GM12864 (cell line): ENCODE measurements at places on chromosomes 7 and 10.

DNA sequence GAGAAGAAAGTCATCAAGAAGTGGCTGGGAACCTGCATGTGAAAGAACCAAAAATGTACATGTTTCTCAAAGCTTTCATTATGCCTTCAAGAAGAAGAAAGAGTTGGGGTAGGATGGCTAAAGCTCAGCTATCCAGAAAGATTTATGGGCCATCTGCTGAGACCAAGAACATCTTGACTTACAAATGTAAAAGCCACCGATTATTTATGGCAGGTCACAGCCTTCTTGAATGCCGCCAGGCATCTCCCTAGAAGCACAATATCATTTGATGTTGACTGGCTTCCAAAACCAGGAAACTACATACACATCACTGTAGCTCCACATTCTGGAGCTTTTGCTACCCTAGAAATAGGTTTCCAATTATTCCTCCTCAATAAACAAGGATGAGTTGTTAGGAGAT is 254.2 kb upstream of the AOAH start:
- DNase-seq = no peak

DNA sequence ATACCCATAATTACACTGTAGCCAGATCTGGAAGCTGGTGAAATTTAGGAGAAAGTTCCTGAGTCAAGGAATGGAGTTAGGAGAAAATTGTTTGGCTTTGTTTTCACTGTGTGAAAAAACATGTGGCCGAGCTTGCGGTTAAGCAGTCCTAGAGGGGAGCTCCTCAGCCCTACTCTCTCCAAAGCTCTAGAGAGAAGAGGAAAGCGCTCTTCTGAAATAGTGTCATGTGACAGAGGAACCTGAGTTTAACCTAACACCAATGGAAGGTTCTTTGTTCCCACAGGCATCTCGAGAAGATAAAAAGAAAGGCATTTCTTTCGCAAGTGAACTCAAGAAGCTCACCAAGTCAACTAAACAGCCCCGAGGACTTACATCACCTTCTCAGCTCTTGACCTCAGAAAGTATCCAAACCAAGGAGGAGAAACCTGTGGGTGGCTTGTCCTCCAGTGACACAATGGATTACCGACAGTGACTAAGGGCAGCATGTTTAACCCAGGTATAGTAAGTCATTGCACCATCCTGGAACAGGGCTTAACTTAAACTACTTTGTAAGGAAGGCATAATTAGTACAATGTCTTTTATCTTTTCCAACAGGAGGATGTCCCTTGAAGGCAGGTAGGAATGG is 38.0 kb downstream of the NOC3L start:
- no peak for DNase-seq

GRCh38 chr7:100485471-100485876 is 1.7 kb downstream of the NYAP1 start:
- no peak for DNase-seq

GRCh38 chr7:40659231-40659630 is 524.4 kb downstream of the SUGCT start:
- no peak for DNase-seq

- DNase-seq = no peak
These were observed 4.9 kb upstream of the ELN start for GRCh38 chr7:74023092-74023536.
